ENCODE measurements at places on chromosomes 3 and 15.
A peak's percentile ranks its signal among the peaks of the same experiment; 100 is the strongest.

DNA sequence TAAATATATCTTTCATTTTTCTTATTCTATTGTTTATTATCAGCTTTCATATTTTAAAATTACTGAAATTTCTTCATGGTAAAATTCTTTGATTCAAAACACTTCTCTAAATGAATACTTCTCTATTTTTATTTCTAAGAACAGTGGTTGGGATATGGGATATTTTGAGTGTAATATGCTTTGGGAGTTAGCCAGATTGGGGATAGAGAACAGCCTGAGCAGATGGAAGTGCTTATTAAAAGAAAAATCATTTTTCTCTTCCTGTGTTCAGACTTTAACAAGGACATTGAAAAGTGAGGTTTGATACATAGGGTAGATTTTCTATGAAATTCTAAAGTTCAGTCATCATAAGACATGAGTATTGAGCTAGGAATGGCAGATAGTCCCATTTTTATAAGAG is 84.8 kb downstream of the COL6A5 start:
- no peak for DNase-seq

- DNase-seq: no peak
Observed at GRCh38 chr3:99741588-99741987, 76.1 kb upstream of the CMSS1 start.

DNA sequence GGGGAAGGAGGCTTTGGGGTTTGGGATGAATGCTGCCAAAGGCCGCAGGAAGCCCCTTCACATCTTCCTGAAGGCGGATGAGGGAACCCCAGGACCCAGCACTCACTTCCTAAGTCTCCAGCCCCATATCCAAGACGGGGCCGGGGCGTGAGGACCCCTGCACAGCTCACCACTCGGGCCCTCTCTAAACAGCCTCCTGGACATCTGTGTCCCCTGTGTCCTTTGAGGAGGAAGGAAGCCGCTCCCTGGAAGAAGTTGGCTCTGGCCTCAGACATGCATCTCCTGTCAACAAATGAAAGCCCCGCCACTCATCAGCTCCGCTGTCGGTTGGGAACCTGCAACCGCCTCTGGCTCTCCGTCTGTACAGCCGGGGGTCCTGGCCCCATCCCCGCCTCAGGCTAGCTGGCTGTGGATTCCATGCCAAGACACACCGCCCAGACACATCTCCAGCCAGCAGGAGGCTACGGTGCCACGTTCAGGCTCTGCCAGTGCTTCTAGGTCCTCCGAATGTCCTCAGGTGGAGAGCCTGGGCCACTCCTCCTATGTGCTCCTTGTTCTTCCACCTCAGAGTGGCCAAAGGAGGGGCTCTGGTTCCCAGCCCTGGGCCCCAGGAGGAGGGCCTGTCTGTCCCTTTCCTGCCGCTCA is 140.0 kb upstream of the MEF2A start:
- DNase-seq: no peak

DNA sequence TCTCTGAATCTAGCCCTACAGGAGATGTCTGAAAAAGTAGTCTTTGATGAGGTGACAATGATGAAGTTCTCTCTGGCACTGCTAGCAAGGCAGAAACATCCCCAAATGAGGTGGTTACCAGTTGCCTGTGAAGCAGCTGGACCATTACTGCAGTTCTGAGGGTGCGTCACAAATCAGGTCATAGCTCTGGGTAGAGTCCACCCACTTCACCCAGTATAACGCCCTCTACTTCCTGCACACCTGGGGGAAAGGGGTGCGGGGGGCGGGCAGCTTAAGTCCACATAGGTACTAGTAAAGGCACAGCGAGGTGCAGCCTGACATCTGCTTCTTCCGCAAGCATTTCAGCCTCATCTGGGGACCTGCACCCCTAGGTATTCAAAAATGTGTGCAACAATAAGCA is 13.4 kb upstream of the SATB1 start:
- peak; percentile 34 for DNase-seq

DNA sequence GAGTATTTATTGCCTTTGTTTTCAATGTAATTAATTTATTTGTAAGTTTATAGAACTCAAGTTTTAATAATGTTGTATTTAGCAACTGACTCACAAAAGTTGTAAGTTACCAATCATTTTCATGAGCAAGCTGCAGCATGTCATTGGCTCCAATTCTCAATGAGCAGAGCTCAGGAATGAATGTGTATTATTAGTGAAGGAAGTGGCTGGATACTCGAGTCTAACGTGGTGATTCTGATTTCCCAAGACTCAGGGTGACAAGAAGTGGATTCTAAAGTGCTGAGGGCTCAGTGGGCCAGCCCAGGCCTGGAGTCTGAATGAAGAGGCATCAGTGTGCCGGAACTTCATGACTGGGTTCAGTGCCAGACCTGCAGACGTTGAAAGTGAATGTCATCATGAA is 39.6 kb downstream of the CLDN11 start:
- DNase-seq: no peak

- DNase-seq: no peak
Observed at GRCh38 chr3:141082064-141082463, 30.9 kb downstream of the SPSB4 start.

DNA sequence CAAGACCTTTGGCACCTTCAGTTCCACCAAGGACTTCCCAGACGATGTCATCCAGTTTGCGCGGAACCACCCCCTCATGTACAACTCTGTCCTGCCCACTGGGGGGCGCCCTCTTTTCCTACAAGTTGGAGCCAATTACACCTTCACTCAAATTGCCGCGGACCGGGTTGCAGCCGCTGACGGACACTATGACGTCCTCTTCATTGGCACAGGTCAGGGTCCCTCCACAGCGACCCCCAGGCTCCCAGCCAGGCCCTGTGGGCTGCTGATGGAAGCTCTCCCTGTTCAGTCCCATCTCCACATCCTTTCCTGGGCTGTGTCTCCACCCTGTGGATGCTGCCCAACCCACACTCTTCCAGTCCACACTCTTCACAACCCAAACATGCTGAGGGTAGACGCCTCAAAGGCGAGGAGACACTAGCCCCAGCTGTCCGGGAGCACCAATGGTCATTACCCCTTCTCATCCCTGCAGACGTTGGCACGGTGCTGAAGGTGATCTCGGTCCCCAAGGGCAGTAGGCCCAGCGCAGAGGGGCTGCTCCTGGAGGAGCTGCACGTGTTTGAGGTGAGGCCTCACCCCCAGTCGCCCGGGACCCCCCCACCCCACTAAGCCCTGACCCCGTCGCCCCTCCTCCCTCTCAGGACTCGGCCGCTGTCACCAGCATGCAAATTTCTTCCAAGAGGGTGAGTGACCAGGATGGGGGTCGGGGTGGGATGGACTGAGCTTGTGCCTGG is 4.3 kb upstream of the LSMEM2 start:
- DNase-seq: peak; percentile 78

GRCh38 chr15:68558318-68559305 is 20.2 kb upstream of the CORO2B start:
- DNase-seq: no peak

DNA sequence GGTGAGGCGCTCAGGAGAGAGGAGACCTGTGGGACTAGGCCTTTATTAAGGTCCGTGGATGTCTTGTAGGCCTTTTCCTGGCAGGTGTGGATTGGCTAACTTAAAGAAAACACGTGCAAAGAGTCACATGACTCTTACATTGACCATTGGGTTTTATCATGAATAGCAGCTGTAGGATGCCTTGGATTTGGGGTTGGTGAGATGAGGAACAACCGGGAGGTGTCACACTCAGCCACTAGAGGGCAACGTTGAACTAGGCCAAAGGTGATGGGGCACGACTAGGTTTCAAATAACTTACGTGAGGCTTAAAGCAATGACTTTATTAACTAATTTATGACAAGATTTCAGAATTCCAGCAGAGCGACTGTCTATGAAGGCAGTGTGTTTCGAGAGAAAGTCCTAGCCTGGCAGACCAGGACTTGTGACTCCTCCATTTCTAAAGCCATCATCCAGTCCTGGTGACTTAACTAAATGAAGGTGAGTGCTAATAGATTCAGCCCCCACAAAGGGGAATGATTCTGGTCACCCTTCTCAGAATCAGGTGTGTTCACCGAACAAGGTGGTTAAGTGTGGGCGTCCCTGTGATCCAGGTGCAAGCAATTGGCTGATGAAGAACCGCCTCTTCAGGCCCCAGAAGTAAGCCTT is 345.6 kb downstream of the MCTP2 start:
- peak; percentile 12 for DNase-seq

- no peak for DNase-seq
Observed at GRCh38 chr3:107356706-107357105, 20.5 kb upstream of the CCDC54 start.

- DNase-seq: no peak
Observed at GRCh38 chr15:86006546-86006945, 73.1 kb upstream of the AGBL1 start.

GRCh38 chr3:61134532-61134931 is 116.7 kb downstream of the FHIT start:
- DNase-seq: no peak

- no peak for DNase-seq
Observed at GRCh38 chr15:66483131-66483566, 14.4 kb downstream of the SNAPC5 start.

- no peak for DNase-seq
Observed at GRCh38 chr15:89775815-89776214, 317 bp upstream of the MESP2 start.

GRCh38 chr3:183491109-183491922 is 62.9 kb upstream of the MCF2L2 start:
- DNase-seq: no peak

DNA sequence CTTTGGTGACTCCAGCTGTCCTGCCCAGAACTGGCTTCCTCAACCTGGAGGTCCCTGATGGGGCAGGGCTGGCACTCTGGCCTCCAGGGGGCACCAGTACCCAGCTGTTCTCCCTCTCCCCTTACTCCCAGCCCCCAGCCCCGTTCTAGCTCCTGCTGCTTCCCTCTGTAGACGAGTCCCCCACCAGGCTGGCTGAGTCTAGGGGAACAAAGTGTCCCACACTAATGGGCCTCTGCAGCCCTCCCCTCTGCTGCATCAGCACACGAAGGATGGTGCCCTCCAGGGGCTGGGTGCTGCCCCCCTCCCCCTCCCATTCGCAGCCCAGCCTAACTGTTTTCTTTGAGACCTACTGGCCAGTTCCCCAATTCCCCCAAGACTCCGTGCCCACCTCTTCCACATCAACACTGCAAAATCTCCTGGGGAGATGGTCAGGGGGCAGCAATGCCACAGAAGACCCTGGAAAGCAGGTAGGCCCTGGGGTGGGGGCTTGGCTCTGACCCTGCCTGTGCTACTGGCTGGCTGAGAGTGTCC is 4.2 kb downstream of the RHCG start:
- no peak for DNase-seq

DNA sequence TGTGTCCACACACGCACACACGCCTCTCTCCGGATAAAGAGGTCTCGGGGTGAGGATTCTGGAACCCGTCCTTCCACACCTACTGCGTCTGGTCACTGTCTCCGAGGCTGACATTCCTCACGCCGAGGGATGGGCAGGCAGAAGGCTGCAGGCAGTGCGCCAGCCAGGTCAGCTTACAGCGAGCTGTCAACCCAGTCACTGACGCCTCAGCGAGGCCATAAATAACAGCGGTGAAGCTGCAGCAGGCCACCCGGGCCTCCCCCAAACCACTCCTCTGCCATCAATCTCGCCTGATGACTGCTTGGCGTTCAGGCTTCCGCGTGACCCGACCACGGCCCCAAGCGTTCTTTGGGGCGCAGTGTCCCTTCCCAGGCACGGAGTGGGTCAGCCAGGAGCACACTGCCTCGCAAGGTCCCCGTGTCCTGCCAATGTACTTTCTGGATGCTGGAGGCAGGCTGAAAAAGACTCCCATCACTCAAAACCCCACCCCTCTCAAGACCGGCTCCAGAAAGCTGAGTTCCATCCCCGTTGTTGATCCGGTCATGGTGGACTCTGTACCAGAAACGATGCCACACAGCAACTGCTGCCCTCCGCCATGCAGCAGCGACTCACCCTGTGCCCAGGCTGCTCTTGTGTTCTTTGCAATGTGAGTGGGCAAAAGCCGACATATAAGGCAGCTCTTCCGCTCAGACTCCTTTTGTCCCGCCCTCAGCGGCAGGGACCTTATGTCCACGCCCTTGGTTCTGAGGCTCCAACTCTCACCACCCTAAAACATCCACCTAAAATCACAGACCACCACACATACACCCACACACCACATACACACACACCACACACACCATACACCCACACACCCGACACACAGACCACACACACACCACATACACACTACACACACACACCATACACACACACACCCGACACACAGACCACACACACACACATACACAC is 27.1 kb downstream of the CPN2 start:
- DNase-seq: no peak

GRCh38 chr3:72679540-72680198 is 168.6 kb downstream of the SHQ1 start:
- no peak for DNase-seq

- DNase-seq: no peak
Observed at GRCh38 chr3:146540236-146540635, 4.2 kb downstream of the PLSCR1 start.

- DNase-seq: no peak
Observed at GRCh38 chr3:32977861-32978260, 26.4 kb downstream of the CCR4 start.

DNA sequence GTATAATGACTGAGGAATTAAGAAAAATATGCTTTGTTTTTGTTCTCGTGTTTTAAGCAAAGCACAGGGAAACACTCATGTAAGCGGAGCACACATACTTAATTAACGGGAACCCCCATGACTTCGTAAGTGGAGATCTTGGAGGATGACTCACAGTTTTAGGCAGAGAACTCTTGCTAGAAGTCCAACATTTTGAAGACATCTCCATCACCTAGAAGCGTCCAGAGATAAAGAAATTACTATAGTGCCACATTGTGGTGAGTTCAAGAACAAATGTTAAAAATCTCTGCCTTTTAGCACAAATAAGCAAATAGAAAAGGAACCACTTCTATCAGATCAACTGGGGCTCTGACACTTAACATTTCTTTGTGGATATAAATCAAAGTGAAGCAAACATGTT is 194.1 kb upstream of the ARHGEF26 start:
- no peak for DNase-seq

GRCh38 chr15:82919231-82919886 is 33.2 kb downstream of the HOMER2 start:
- no peak for DNase-seq

GRCh38 chr3:162353414-162353813 is 856.8 kb downstream of the OTOL1 start:
- DNase-seq: no peak

GRCh38 chr3:7610634-7611033 is 749.7 kb downstream of the GRM7 start:
- no peak for DNase-seq

- DNase-seq: no peak
Observed at GRCh38 chr15:101024073-101024695, 105.0 kb downstream of the LRRK1 start.

DNA sequence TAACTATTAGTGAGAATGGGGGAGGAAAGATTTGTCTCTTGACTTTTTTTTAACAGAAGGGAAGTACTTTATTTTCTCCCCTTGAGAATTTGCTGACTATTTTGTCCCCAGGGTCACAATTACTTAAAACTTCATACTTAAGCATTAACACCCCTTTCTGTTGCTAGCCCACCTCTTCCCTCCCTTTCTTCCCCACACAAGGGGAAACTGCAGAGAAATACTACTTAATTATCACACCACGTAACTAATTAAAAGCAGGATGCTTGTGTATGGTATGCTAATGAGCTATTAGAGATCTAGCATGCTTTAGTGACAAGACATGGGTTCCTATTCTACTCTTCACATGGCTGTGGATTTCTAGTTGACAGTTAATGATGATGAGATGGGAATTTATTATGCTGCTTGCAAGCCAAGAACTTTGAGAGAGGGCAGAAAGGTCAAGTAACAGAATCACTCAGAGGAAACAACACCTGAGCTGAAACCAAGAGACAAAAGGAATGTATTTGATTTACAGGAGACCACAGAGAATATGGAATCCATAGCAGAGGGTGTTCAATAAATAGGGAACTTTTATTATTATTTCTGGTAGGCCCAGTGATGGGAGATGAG is 179.2 kb downstream of the LSAMP start:
- no peak for DNase-seq

All from activated CD4-positive, alpha-beta T cell treated with anti-CD3 and anti-CD28 coated beads for 24 hours (primary cell).